ENCODE measurements at places on chromosomes 7 and 10.
A peak's percentile ranks its signal among the peaks of the same experiment; 100 is the strongest.

DNA sequence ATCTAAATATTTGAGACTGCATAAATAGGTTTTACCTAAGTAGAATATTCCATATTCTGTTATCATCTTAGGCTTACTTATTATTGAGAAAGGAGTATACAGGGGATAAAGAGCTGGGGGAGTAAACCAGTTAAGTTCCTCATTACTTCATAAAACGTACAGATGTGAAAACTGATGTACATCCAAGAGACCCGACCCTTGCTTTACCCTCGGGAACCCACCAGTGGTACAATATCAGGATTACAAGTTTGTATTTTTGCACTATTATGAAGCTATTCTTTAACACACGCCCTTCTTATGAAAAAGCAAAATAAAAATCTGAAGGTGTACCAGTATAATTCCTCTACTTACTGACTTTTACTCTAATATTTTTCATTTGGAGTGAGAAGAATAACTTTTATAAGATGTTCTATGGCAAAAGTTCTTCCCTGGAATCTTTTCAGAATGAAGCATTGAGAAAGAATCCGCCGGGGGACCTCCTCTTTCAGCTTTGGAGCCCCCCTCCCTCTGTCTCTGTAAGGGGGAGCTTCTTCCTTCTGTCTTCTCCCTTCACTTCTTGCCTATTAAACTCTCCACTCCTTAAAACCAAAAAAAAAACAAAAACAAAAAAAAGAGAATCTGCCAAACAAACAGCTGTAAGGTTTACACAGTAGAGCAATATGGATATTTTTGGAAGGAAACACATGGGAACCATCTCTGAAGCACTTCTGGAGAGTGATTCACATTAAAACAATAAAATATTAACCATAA is 550.0 kb downstream of the TNS3 start:
- peak; percentile 39 for DNase-seq

GRCh38 chr10:71575451-71575850 is 144.1 kb downstream of the C10orf105 start:
- DNase-seq: no peak

DNA sequence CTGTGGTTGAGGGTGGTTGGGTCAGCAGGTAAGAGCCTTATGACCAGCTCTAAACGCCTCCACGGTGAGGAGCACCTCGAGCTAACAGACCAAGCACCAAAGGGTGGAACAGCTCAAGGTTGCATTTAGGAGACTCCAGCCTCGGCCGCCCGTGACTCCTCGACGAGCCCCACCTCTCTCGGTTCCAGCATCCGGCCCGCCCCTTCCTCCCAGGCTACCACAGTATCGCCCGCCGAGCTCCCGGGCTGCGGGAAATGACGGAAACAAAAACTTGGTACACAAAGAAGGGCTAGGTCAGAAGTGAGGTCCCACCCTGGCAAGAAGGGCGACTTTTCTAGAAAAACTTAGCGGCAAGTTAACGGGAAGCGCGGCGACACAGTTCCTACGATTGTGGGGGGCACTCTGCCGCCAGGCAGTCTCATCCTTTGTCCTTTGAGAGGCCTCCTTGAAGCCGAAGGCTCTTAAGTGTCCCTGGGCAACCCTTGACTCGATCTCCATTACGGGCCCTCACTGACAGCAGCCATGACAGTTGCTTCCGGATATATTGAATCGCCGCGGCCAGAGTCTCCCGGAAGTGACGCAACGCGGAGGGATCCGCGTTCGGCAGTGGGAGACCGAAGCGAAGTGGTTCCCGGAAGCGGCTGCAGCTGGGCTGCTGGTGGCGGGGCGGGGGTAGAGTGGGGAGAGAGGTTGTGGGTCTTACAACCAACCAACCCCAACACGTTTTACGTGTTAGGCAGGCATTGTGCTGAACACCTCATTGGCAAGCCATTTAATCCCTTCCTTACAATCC is 40.2 kb upstream of the ZNF518A start:
- peak; percentile 95 for DNase-seq

DNA sequence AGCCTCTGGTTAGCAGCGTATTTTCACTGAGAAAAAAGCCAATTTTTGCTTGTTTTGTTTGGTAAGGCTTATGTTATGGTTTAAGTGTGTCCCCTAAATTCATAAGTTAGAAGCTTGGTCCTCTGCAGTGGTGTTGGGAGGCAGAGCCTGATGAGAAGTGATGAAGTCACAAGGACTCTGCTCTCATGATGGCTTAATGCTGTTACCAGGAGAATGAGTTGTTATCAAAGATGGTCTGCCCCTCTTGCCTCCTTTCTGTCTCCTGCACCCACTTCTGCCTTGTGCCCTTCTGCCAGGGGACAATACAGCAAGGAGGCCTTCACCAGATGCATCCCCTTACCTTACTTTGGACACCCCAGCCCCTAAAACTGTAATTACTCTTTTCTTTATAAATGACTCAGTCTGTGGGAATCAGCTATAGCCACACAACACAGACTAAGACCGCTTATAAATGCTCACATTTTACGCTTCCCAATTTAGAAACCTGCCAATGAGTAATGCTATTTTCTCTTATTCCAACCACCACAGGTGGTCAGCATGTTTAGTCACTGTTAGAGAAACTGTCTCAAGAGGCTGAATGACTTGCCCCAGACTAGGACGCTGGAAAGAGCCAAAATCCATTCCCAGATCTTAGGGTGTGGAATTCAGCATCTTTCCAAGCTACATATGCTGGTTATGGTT is 6.1 kb upstream of the PKD1L1 start:
- no peak for DNase-seq

- no peak for DNase-seq
Measured at GRCh38 chr10:104273899-104274575, 5.1 kb downstream of the GSTO2 start.

- no peak for DNase-seq
Measured at GRCh38 chr10:81920213-81920829, 45.3 kb downstream of the NRG3 start.

- no peak for DNase-seq
Measured at GRCh38 chr7:584122-584465, 64.4 kb upstream of the PDGFA start.

GRCh38 chr7:51299391-51300133 is 17.0 kb downstream of the COBL start:
- DNase-seq: no peak

DNA sequence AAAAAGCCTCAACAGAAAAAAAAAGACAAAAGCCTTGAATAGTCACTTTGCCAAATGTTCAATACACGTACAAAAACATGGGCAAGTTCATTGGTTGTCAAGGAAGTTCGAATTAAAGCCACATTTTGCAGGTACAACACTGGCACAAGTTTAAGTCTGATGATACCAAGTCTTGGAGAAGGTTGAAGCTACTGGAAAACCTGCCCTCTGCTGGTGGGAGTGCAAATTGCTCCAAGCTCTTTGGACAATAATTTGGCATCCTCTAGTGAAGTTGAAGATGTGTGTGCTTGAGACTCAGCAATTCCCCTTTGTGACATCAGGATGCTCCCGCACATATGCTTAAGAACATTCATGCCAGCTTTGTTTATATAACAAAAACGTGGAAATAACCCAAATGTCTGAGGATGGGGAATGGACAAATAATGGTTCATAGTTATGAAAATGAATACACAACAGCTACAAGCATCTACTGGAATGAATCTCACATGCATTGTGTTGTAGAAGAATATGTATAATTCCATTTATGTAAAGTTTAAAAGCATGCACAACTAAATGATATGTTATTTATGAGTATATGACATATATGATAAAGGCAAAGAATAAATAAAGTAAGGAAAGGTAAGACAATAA is 120.0 kb upstream of the PLPP4 start:
- peak; percentile 33 for DNase-seq

GRCh38 chr10:116826803-116827202 is 22.5 kb upstream of the ENO4 start:
- DNase-seq: no peak

GRCh38 chr10:33098951-33099663 is 141.1 kb upstream of the ITGB1 start:
- DNase-seq: no peak

DNA sequence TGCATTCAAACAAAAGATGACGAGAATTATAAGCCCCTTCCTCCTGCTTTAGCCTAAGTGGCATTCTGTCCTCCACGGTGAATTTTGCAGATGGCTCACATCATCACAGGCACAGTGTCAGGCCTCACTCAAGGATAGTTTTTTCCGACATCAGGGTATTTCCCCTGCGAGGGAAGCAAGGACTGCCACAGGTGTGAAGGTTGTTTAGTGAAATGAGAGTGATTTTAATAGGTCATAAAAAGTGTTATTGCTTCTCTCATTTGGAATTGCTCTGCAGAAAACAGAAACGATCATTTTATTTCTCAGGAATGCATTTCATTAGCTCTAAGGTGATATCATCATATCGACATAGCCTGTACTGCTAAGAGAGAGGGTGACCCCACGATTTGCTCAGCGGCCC is 128.7 kb upstream of the LANCL2 start:
- DNase-seq: no peak

- peak; percentile 60 for DNase-seq
Measured at GRCh38 chr10:49398000-49398861, 2.3 kb upstream of the DRGX start.

DNA sequence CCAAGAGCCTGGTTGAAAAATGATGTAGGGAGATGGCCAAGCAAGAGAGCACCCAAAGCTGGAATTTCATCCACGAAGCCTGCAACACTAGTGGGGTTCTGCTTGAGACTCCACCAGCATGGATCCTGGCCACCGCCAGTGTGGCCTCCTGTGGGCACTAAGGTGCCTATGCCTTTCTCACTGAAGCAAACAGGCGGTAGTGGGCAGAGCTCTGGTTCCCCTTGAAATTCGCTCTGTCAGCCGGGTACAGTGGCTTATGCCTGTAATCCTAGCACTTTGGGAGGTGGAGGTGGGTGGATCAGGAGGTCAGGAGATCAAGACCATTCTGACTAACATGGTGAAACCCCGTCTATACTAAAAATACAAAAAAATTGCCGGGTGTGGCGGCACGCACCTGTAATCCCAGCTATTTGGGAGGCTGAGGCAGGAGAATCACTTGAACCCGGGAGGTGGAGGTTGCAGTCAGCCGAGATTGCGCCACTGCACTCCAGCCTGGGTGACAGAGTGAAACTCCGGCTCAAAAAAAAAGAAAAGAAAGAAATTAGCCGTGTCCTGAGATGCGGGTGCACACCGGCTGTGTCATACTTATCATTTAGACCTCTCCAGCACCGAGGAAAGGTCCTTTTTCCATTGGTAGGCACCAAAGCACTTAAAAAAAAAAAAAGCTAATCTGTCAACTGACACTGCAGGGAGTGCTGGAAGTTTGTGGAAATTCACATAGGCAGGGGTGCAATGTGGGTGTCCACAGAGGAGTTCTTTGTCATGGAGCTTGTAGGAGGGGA is 28.3 kb downstream of the CCM2 start:
- no peak for DNase-seq

GRCh38 chr7:31550432-31550831 is 36.5 kb downstream of the ITPRID1 start:
- DNase-seq: no peak

GRCh38 chr10:46268076-46268881 is 18.5 kb upstream of the ANTXRL start:
- no peak for DNase-seq

GRCh38 chr7:126723966-126724544 is 528.7 kb downstream of the GRM8 start:
- no peak for DNase-seq

DNA sequence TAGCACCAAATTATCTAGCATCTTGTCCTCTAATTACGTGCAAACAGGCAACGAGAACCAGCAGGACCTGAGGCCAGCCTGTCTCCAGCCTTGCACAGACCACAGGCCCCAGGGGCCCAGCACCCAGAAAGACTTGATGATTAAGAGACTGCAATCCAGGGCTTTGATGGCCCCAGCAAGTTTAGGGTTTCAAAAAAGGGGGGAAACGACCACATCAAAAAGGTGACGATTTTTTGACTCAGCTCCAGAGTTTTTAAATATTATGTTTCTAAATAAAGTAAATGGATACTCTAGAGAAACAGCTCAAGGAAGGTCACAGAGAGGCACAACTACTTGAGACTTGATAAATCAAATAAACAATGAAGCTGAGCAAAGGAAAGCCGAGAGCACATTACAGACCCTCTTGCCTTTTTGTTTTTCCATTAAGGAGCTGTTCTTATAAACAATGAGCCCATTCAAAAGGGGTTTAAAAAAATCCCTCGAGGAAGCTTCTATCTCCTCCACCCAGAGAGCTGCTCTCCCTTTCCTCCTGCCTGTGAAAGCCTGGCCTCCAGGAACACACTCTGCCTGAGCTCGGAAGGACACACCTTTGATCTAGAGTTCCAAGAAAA is 44.1 kb downstream of the GLI3 start:
- no peak for DNase-seq

GRCh38 chr10:7611909-7612308 is 54.9 kb downstream of the ITIH5 start:
- DNase-seq: no peak

GRCh38 chr10:133278577-133279265 is 2.1 kb upstream of the ADAM8 start:
- DNase-seq: no peak

- no peak for DNase-seq
Measured at GRCh38 chr7:30928254-30928872, 16.7 kb downstream of the AQP1 start.

GRCh38 chr10:71562181-71562580 is 157.4 kb downstream of the C10orf105 start:
- DNase-seq: no peak

- no peak for DNase-seq
Measured at GRCh38 chr10:86266446-86267242, 100.0 kb downstream of the GRID1 start.

DNA sequence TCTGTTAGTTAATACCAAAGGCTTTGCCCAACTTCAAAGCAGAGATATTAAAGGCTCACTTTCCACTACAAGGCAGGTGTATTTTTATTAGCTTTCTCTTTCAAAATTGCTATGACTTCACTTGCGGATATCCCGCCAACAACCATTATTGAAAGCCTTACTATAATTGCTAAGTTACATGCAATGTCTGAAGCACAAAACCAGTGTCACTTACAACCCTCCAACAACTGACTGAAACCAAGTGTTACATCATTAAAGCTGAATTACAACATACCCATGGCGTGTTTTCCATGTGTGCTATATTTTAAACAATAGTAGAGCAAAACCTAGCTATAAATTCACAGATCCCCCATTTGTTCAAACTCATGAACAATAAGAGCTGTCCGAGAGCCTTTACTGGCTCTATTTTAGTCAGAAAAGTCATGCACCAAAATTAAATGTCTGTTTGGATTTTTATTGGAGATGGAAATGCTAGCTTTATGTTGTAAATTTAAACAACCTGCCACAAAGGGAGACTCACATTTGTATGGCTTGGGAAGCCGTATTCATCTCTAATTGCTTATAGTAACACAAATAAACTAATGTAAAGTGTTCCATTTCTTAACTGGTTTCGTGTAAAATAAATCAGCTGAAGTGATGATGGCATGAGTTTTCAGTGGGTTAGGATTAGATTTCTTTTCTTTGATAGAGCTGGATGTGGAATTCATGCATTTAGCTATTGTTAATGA is 227.1 kb downstream of the AGMO start:
- no peak for DNase-seq

- DNase-seq: no peak
Measured at GRCh38 chr10:99433378-99434020, 3.1 kb upstream of the GOT1 start.

DNA sequence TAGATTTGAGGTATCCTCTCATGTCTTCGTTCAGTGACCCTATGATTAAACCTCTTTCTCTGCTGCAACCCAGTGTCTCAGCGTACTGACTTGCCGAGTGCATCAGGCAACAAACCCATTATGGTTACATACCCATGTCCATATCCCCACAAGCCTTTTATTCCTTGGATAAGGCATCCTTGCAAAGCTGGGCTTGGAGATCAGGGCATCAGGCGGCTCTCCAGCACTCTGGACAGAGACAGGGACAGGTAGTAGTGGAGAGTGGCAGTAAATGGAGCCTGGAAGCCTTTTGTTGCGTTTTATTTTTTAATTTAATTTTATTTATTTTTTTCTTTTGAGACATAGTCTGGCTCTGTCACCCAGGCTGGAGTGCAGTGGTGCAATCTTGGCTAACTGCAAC is 32.0 kb upstream of the NPFFR1 start:
- DNase-seq: no peak
